ENCODE measurements at places on chromosomes 6 and 20. TPM values are rescaled to one million over a fixed set of nuclear protein-coding genes. Genes with fewer than 3 reads are reported as not detected.

DNA sequence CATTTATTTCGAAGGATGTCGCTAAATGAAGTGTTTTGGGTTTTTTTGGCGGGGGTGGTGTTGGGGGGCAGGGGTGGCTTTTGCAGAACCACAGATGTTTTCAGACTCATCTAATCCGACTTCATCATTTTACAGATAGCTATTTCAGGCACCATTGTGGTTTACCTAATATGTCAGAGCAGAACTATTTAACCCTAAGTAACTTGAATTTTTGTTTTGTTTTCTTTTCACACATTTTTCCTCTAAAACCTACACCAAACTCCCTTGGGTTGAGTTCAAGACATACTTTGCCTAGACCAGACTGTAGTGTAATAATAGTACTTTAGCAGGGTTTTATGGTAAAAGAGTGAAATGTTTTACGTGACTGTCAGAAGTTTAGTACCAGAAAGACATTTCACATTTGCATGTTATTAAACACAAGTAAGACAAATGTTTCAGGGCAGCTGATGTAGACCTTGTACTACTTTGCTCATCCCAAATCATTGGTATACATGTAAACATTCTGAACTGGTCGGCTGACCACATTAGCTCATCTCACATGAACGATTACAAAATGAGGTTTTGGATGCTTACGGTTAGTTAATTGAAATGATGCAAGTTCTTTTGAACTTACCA lies 37.7 kb downstream of the MAP3K4 start:
- DNase-seq = no peak

OLIG3 gene
- total RNA-seq = not detected

GRCh38 chr6:138682704-138683527 lies 90.7 kb upstream of the CCDC28A start:
- DNase-seq = no peak

TNF gene
- total RNA-seq = 0.93 TPM

DNA sequence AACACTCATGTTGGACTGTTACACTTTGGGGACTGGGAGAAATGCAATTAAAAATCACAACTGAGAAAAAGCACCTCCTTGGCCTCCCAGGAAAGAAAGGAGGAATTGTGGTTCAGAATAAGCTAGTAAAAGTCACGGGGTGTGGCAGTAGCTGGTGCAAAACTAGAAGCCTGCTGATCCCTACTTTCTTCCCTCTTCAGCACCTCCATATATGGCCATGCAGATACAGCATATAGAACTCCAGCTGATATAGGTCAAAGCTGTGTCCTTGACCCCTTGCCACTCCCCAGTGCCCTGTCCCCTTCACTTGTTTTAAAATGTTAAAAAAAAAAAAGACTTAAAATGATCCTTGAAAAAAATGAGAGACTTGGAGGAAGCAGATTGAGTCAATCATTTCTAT lies 5.5 kb upstream of the FLRT3 start:
- DNase-seq = no peak

DNA sequence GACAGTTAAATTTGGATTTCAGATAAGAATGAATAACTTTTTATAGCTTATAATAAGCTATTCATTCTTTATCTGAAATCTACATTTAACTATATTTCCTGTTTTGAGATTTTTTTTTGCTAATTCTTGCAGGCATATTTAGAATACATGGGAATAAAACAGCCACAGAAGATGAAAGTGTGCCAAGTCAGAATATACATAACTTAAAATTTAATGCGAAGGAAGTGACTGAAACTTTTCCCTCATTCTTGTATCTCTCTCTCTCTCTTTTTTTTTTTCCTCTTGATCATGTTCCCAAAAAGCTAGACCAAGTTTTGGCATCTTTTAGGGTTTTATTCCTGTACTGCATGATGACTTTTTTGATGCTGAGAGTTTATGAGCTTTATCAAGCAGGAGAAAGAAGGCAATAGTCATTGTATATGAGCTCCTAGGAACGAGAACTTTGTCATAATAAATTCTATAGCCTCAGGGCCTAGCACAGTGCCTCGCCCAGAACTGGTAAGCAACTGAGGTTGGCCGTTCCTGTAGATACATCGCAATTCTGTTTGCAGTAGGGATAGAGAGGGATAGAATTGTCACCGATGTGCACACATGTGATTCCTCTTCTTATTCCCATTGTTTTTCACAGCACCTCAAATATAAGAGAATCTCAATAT lies 205.2 kb downstream of the MYLK4 start:
- no peak for DNase-seq

GRCh38 chr20:2651772-2652723 lies at the start of gene NOP56:
Gene NOP56, plus strand, starts transcription at chr20:2652632. Its CDS starts 29 bp downstream, at chr20:2652661.
- DNase-seq = peak; percentile 97

DNA sequence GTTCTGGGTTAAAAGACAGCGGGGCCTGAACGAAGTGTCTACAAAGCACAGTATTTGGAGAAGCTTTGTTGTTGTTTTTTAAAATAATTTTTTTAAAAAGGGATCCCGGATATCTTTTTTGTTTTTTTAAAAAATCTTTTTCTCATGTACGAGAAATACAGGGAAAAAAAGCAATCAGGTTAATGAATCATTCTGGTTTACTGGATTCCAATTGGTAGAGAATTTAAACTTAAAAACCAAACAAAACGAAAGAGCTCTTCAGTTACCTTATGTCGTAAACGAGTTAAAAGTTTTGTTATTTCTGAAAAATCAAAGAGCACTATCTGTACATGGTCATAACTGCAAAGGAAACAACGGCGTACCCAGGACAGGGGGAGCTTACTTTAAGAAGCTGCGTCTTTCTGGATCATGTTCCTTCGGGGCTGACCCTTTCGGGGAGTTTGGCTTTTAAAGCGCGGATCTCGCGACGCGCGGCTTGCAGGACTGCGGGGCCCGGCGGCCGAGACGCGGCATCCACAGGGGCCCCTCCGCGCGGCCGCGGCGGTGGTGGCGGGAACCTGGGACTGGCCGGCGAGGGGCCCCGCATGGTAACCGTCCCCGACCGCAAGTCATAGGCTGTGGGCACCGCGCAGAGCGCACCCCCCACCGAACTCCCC lies 927 bp downstream of the IL20RA start:
- no peak for DNase-seq

DNA sequence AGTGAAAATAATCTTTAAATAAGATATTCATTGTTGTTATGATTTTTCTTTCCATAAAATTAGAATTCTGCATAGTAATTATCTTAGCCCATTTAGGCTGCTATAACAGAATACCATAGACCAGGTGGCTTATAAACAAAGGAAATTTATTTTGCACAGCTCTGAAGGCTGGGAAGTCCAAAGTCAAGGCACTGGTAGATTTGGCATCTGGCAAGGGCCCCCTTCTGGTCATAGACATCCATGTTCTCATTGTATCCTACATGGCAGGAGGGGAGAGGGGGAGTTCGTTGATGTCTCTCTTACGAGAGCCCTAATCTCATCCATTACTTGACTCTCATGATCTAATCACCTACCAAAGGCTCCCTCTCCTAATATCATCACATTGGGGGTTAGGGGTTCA lies 175.0 kb upstream of the CCN2 start:
- DNase-seq = no peak

GPSM3 gene
- 15.4 TPM for total RNA-seq

- no peak for DNase-seq
Measured at GRCh38 chr20:52783769-52784168, 188.4 kb upstream of the TSHZ2 start.

SAMD5 gene
- total RNA-seq = 1.9 TPM
